ENCODE measurements at places on chromosomes 16 and 17.

- DNase-seq: no peak
Measured at GRCh38 chr16:80309178-80309577, 231.6 kb upstream of the DYNLRB2 start.

GRCh38 chr17:28720247-28720996, 637 bp downstream of the RPL23A start:
- no peak for DNase-seq

GRCh38 chr17:10092595-10092994, 105.8 kb downstream of the GAS7 start:
- no peak for DNase-seq

DNA sequence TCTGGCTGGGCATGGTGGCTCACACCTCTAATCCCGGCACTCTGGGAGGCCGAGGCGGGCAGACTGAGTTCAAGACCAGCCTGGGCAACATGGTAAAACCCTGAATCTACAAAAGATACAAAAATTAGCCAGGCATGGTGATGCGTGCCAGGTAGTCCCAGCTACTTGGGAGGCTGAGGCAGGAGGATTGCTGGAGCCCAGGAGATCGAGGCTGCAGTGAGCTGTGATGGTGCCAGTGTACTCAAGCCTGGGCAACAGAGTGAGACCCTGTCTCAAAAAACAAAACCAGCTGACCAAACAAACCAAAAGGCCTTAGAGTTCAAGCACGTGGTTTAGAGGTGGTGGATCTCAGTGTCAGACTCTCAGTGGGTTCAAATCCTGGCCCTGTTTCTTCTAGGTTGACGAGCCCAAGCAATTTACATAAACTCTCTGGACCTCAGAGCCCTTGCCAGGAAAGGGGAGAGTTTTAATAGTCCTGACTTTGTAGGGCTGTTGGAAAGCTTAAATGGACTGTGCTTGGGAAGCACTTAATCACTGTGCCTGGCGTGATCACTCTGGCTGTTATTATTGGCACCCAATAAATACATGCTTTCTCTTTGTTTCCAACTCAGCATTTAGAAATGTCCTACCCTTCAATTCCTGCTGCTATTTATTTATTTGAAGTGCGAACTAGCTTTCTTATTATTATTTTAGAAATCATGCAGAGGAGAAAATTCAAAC, 44.7 kb downstream of the ABCC1 start:
- DNase-seq: no peak

DNA sequence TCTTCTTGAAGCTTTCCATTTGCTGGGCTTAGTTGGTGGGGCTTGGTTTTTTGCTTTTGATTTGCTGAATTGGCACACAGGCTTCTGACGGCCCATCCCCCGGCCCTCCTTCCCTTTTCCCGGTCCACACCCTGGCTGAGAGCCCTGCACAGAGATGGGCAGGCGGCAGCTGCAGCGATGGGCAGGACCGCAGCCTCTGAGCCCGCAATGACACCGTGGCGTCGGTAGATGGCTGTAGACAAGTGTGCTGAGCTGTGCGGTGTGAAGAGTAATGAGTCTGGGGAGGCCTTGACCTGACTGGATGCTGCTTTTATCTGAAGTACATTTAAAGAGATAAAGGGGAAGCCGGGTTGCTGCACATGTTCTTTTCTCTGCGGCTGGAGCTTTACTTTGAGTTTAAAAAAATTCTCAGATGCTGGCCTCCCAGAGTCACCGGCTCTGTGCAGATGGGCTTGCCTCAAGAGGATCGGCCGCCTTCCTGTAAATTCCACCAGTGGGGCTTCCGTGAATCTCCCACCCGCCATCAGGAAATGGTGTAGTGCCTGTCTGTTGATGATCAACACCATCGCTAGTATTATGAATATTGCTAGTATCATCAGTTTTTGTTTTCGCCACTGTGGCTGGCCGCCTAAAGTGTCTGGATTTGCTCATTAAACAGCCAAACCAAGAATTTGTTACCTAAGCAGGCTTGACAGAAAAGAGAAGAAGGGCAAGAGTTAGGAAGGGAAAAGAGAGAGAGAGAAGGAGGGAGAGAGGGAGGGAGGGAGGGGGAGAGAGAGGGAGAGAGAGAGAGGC, 245.6 kb upstream of the RBFOX1 start:
- DNase-seq: no peak

- DNase-seq: no peak
Measured at GRCh38 chr16:57735755-57736418, at the start of gene KATNB1. Gene KATNB1 (plus strand): TSS chr16:57735770. CDS start chr16:57737244, 1,474 bp downstream.

DNA sequence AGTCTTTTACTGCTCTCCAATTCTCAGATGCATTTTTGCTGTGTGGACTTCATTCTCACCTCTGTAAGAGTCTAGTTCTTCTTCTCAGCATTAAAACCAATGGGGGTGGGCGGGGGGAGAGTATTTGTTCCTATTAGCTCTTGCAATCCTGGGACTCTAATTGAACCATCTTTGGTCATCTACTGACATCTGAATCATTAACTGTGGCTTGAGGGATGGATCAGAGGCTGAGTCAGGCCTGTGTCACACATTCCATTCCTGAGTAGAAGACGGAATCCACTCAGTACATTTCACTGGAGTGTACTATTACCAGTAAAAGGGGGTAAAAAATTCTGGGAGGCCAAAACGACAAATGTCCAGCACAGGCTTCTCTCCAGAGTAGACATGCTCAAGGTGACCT, 12.8 kb upstream of the ZNF23 start:
- no peak for DNase-seq

DNA sequence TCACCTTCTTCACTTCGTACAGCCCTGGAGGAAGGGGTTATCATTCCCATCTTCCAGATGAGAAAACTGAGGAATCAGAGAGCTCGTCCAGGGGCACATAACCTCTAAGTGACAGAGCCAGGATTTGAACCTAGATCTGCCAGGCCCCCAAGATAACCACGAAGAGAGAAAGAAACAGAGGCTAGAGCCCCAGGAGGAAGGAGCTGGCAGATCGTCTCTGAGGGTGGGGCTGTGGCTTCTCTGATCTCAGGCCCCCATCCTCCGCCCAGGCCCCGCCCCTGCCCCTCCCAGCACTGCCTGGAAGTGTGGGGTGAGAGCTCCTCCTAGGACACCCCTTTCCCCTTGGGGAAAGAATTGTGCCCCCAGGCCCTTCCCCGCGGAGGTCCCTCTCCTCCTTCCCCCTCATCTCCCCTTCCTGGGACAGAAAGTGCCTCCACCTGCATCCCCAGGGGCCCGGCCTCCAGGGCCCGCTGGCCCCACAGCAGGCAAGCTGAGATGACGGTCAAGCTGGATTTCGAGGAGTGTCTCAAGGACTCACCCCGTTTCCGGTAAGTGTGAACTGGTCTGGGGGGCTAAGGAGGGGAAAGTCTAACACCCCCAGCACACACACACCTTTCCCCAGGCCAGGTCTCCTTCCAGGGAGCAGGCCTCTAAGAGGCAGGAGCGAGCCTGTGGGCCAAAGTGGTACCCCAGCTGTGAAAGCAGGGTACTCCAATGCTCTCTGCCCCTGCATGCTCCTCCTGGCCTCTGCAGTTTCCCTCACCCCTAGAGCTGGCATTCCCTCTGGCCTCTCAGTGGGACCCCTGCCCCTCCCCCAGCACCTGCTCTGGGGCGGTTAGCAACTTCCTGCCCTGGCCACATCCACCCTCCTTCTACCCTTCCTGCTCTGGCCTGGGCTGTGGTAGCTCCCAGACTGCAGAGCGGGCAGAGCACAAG, at the start of gene ACAP1:
Gene ACAP1, plus strand, starts transcription at position 290 of the 936 bp plus-strand sequence. Its CDS starts 206 bp downstream, at position 496.
- peak; percentile 75 for DNase-seq

DNA sequence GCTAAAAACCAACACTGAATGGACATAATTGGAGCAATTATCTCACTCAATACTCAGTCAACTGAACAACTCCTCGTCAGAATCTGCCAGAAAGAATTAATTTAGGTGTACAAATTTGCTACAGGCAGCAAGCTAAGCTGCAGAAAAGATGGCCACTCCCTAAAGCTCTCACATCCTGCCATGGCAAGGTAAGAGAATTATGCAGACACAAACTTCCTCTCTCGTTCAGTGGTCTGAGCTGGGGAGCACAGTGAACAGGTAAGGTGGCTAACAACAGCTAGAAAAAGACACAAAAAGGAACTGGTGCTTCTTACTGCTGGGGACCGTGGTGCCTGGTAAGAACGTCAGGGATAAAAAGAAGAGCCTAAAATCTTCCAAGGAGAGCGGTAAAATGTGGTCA, 74.9 kb upstream of the BCAR1 start:
- no peak for DNase-seq

- no peak for DNase-seq
Measured at GRCh38 chr17:83083368-83084201, 4.2 kb downstream of the METRNL start.

- DNase-seq: peak; percentile 75
Measured at GRCh38 chr16:90019543-90020259, 445 bp upstream of the DBNDD1 start.

DNA sequence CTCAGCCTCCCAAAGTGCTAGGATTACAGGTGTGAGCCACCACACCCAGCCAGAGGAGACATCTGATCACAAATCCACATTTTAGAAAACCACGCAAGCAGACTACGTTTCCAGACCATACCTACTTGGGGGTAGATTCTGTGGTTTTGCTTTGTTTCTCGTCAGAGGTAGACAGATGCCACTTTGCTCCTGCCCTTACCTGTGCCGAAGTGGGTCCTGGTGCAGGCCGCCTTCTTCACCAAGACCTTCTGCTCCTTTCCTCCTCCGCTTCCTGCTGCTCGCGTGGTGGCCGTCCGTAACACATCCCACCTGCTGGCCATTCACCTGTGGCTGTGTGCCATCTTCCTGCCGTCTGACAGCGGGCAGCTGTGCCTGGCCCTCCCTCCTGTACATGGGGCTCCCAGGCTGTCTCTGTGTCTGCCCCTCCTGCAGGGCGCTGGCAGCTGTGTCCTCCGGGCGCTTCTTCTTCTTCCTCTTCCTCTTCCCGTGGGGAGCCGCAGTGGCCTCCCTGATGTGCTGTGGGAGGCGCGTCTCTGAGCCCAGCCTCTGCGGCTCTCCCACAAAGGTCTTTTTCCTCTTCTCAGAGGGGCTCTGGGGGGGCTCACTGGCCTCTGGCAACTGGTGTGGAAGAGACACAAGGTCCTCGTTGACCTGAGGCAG, 21.2 kb upstream of the CYTH1 start:
- no peak for DNase-seq

DNA sequence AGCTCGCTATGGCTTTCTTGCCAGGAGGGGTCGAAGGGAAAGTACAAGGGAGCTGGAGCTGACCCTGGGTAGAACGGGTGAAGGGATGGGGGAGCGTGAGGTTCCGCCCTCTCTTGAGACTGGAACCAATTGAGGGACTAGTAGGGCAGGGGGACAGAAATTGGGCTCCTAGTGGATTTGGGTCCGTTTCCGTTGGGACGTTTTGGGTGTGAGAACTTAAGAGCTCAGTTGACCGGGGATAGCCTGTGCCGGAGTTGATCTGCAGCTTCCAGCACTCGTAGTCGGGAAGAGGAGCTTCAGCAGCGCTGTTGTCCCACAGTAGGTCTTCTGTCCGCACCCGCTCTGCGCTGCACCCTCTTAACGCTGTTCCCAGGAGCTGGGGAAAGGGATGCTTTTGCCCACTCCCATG, 481 bp downstream of the CNTROB start:
- DNase-seq: peak; percentile 48

DNA sequence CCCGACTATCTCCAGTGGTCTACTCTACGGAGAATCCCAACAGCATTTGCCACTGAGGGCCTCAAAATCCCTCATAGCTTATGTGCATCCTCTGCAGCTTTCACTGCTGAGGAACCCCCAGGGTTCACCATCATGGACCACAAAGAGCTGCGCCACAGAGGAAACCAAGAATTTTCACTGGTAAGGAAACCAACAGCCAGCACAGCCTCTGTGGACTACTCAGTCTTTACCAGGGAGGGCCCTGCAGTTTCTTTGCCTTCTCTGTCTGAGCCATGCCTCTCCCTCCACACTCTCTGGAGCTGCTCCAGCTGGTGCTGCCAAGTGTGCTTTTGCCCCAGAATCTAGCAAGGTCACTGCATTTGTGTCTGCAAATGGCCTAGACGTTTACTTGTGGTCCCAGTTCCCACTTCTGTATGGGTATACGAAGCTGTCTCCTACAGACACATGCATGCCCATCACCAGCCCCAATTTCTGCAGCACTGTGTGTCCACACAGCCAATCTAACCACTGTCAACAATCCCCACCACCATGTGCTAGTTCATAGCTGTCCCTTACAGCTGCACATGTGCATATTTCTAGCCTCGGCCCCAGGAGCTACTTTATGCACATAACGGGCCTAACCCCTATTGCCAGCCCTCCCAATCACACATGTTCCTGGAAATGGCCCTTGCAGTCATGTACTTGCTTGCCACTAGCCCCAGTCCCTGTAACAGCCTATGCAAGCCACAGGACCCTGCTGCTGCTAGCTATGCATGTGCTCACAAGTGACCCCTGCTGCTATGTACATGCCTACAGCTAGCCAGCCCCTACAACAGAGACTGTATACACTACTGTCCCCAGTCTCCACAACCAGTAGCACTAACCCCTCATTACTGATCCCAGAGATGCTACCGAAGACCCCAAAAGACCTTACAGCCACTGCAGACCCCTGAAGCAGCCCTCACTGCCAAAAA, 1437.4 kb downstream of the CDH11 start:
- no peak for DNase-seq

DNA sequence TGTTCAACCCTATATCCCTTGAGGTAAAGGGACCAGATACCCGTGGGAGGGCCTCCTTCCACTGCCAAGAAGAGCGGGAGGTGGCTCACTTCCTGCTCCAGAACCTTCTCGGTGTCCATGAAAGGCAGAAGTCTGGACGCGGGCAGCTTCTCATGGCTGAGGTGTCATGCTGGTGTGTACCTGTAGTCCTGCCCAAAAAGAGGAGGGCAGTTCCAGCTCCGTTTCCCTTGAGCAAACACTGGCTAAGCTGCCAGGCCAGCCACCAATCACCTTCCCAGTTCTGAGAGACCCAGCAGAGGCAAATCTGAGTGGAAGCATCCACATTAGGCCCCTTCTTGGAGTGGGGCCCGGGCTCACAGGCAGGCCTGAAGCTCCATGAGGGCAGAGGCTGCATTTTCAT, 5.6 kb downstream of the TMEM11 start:
- DNase-seq: no peak

DNA sequence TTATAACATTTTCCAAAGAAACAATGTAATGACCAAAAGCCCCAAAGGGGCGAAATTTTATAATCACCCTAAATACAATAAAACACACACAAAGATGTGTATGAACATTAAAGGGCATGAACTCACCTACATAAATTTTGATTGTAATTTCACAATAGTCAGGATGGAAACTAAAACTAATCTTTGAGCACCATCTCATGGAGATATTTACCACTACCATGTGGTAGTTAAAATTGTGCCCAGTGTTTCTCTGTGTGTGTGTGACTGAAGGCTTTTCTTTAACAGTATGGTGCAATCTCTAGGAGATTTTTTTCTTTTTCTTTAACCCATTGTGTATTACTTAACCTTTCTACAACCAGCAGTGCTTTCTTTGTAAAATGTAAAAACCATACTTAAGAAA, 19.7 kb upstream of the MEIOC start:
- DNase-seq: no peak

- DNase-seq: no peak
Measured at GRCh38 chr16:82584553-82585152, 42.1 kb upstream of the CDH13 start.

DNA sequence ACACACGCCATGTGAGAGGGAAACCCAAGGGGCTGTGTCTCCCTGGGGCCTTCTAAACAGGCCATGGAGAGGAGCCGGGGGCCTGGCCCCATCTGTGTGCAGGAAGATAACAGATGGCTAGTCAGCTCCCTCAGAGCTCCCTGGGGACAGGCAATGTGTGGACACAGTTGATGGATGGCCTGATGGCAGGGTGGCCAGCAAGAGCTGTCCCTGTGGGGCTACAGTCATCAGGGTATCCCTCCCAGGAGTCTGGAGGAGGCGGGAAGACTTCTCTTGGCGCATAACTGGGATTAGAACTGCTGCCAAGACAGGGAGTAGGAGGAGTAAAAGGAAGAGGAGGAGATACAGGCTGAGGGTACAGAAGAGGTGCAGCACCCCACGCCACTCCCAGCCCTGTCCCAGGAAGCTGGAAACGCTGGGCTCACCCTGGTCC, 17.3 kb downstream of the MYO18A start:
- no peak for DNase-seq
